ENCODE measurements at places on chromosomes 16 and 17.
A peak's percentile ranks its signal among the peaks of the same experiment; 100 is the strongest.

GRCh38 chr16:53781023-53781605 is 77.2 kb downstream of the FTO start:
- DNase-seq, result no peak

DNA sequence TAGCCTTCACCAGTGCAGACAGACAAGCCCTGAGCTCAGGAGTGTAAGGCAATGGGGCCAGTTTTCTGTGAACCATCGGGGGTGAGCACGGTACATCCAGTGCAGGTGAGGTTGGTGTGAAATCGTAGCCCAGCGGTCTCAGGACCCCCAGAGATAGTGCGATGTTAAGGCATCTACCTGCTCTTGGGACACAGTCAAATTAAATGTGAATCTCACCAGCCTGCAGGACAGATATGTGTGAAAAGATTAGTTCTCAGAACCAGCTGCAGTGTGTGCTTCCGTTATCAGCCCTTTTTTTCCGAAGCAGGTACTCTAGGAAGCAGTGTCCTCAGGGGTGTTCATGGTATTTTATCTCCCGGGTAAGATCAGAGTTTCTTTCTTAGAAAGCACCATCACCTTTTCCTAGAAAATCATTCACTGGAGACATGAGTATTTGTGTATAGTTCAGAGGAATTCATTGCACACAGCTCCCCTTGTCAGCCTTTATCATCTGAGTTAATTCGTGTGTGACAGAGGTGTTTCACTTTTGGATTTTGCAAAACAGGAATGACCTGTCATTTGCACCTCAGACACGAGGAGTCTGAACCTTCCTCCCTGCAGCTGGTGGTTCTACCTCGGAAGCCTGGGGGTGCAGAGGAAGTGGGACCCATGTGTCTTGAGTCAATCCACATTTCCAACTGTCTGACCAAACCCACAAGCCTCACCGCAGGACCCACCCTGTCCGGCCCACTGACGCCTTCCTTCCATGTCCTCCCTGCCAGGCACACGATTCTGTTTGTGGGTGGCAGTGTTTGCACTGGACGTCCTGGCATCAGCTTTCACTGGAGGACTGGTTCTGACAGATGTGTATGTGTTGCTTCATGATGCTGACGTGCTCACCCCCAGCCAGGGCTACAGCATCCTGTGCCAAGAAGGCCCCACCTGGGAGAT is 107.8 kb downstream of the CLEC16A start:
- DNase-seq, result peak; percentile 97

GRCh38 chr17:65022751-65023700 is 33.5 kb downstream of the GNA13 start:
- no peak for DNase-seq

DNA sequence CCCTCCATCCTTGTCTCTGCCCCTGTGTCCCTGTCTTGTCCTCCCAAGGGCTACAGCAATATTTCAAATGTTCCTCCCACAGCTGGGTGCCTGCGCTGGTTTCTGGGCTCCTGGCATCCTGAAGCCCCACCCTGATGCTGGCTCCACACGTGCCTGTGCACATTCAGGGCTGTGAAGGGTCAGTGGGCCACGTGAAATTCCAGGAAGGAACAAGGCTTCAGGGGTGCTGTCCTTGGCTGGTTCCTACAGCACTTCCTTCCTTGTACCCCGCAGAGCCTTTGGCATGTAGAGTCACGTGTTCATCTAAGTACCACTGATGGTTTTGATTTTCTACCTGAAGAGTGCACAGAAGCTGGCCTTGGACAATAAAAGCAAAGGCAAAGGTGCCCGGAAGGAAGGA is 57.7 kb upstream of the NLK start:
- DNase-seq, result no peak

- no peak for DNase-seq
Observed at GRCh38 chr17:11707586-11707985, 109.3 kb downstream of the DNAH9 start.

GRCh38 chr17:59641799-59642484 is 22.2 kb downstream of the CLTC start:
- peak; percentile 83 for DNase-seq

- no peak for DNase-seq
Observed at GRCh38 chr17:19718613-19719354, 2.4 kb upstream of the SLC47A2 start.

- DNase-seq, result no peak
Observed at GRCh38 chr16:57741660-57742191, 6.2 kb downstream of the KATNB1 start.

DNA sequence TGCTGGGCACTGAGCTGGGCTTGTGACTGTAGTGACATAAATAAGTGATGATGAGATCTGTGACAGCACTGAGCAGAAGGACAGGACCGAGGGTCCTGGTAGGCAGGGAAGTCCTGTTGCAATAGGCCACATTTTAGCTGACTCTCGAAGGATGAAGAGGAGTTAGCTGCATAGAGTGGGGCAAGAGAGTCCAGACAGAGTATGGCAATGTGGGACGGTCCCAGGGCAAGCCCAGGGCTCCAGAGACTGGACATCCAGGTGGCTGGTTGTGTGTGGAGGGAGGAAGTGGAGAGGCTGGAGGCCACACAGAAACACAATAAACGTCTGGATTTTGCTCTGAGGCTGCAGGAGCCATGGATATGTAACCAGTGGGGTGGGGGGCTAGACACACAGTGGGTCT is 64.5 kb upstream of the ZNF423 start:
- DNase-seq, result no peak

DNA sequence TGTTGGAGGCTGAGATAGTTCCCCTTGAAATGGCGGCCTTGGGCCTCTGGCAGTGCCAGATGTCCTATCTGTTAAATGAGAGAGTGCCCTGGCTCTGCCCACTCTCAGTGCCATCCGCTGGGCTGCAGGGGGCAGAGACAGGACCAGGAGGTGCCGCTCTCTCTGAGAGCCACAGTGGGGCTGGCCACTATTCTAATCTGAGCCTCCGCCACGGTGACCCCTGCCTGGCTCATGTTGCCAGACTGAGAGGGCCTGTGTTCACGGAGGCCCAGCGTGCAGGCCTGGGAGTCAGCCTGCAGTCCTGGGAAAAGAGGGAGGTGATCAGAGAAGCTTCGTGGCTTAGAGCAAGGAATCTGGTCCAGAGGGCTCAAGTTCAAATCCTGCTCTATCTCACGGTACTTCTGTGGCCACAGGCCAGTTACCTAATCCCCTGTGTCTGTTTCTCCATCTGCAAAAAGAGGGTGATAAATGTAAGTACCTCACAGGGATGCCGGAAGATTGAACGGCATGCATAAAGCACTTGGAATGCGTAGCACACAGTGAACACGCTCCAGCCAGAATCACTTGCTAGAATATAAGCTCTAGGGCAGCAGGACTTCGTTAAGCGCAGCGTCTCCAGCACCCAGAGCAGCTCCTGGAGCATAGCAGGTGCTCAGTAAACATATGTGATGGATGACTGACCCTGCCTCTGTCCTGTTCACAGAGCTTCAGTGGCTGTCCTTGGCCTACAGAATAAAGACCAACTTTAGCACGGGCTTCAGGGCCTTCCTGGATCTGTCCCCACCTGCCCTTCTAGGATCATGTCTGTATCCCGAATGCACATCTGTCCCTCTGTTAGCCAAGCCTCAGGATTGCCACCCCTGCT is 6.3 kb downstream of the ATP2A3 start:
- DNase-seq, result no peak

Measured in MV-4-11 (cell line).